ENCODE measurements at places on chromosomes 6 and 20.

DNA sequence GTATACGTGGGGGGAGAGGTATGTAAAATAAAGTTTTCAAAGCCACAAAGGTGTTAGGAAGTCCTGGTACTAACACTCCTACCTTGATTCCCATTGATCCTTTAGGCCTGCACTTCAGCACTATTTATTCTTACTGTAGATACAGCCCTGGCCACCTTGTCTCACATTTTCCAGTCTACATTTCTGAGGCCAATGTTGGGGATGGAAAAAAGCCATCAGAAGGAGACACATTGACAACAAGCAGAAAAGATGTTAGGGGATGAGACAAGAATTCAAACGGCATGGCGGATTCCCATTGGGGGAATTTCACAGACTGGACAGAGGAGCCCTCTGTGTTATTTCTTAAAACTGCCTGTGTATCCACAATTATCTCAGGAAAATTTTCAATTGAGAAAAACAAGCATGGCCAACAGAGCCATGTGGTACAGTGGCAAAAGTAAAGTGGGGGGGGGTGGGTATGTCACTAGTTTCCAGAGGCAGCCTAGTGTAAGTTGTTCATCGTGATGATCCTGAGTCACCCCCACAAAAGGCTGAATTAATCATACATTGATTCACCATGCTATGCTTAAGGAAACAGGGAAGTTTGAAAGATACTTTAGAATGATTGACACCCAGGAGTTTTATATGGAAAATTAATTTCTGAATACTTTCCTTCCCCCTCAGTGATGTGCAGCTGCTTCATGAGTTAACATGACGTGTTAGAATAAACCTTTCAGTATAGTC lies 40.5 kb downstream of the RREB1 start:
- no peak for DNase-seq

DNA sequence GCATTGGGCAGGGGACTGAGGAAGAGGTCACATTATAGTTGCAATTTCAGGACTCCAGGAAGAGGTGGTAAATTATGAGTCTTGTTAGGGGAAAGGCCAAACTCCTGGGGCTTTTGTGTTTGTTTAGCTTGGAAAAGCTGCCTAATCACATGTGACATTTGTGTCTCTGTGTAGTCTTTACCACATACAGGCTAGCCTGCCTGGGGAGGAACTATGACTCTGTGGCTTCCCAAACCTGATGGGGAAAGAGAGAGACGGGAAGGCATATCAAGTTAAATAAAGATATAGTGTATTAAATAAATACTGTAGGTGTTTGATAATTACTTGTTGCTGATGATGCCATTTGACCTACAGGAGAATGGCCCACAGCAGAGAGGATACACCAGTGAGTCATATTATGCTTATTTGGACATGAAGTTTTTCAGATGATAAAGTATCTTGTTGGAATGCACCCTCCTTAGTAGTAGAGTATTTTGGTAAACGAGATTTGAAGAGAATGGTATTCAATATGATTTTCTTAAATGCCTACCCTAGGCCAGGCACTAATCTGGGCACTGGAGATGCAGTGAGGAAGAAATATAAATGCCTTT lies 4.0 kb downstream of the BLTP3A start:
- no peak for DNase-seq

DNA sequence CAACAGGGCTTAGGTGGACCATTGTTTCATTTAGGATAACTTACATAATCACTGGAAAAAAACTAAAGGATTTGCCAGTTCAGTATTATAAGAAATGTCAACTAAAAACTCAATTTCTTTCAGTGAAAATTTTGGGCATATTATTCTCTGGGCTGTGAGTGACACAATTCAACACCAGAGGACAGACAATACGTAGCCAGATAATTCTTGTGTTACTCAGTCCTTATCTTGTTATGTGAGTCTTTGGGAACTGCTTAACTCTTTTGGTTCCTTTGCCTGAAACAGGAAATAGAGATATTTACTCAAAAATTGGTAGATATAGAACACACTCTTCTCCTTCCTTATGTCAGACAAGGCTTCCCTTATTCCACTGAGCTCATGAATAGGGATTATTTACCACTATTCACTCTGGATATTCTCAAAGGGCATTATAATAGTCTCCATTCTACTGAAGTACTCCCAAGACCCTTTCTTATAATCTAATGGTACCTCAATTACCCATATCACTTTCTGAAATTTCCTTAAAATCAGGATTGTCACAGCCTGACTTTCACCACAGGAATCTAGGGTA lies 4.9 kb upstream of the BEND6 start:
- DNase-seq, result no peak

DNA sequence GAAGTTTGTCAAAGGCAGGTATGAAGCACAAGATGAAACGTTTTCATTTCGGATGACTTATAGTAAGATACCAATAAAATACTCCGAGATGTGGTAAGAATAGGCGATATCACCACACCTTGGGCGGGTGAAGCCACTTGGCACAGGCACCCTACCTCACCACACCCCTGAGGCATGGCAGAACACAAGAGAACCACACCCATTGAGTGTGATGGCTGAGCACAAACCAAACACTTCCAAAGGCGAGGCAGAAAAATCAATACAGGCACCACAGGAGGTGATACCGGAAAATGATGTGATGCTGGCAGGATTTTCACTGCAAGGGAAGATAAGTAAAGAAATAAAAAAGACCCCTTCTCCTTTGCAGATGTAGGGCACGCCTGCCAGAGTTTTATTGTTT lies 332.9 kb upstream of the PRDM1 start:
- no peak for DNase-seq

GRCh38 chr6:33985313-33985751 lies 160.6 kb downstream of the GRM4 start:
- DNase-seq, result no peak

All from sigmoid colon (tissue), 7 donors.